ENCODE measurements at places on chromosomes 11 and 22.

DNA sequence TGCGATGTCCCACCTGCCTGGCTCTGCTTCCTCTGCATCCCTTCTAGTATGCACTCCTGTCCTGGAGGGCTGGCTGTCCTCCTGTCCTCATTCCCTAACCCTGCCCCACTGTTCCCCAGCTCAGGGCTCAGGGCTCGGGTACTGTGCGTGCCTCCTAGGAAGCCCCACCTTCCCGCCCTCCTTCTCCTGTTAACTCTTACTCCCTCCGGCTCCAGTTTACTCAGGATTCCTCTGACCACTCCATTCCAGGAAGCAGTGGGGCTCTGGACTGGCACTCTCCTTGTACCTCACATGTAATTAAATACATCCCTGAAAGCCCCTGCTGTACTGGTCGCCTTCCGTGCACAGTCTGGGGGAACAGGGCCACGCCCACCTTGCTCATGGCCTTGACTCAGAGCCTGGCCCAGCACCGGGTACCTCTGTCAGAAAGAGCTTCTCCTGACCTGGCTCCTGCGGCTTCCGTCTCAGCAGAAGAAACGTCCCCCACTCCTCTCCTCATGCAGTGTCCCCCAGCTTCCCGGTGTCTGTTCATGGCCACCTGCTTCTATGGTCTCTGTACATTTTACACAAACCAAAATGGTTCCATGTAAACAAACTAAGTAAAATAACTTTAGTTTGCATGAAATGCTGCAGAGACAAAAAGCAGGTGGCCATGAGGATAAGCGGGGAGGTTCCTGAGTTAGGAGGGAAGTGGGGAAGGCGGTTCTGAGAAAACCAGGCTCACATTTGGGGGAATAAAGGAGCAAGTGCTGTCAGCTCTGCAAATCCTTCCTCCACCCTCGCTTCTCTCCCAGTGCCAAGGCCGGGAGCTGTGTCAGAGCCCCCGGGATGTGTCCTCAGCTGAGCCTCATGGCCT, 445.9 kb downstream of the BRD1 start:
- no peak for DNase-seq

DNA sequence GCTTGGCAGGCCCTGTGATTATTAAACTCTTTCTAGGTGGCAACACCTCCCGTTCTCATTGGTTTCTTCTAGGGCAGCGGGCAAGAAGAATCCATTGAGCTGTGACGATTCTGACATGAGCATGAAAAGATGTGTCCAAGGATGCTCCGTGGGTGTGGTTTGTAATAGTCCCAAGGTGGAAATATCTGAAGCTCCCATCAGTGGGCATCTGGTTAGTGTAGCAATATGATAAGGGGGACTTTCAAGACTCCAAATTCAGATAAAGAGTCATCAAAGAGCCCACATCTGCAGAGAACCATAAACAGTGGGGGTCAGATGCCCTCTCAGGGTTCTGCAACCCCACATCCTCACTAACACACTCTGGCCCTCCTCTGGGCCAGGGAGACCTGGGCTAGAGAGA, 42.6 kb downstream of the TST start:
- DNase-seq: no peak

GRCh38 chr11:82871646-82872045, 28.6 kb downstream of the PRCP start:
- no peak for DNase-seq

GRCh38 chr11:13126430-13126829, 117.3 kb downstream of the RASSF10 start:
- peak; percentile 6 for DNase-seq

GRCh38 chr11:68065841-68066240, 27.0 kb downstream of the TCIRG1 start:
- DNase-seq: no peak
